ENCODE measurements at places on chromosomes 12 and 14. TPM values are rescaled to one million over a fixed set of nuclear protein-coding genes. Genes with fewer than 3 reads are reported as not detected.

DNA sequence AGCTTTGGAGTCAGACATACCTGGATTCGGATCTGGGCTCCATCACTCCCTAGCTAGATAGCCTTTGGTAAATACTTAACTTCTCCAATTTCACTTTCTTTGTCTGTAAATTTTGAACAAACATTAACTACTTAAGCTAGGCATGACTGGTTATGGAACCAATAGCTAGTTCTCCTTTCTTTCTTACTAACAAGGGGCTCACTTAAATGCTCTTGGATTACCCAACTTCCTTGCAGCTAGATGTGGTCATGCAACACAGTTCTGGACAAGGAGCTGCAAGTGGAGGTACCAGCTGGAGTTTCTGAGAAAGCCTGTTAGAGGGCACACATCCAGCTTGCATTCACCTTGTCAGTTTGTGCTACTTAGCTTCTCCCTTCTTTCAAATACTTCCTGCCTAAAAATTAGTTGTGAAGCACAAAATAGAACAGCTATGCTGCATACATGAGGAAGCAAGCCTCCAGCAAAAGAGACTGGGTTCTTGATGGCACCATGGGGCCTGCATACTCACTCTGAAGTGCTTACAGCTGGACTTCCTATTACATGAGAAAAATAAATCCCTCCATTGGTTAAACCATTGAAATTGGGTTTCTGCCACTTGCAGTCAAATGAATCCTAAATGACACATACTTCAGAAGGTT, 210.1 kb upstream of the EEA1 start:
- DNase-seq: no peak

- DNase-seq: no peak
Observed at GRCh38 chr14:105140581-105140980, 28.0 kb downstream of the JAG2 start.

- DNase-seq: no peak
Observed at GRCh38 chr12:69988481-69989321, 163.7 kb downstream of the MYRFL start.

- no peak for DNase-seq
Observed at GRCh38 chr14:99513183-99513694, 32.0 kb downstream of the CCNK start.

DNA sequence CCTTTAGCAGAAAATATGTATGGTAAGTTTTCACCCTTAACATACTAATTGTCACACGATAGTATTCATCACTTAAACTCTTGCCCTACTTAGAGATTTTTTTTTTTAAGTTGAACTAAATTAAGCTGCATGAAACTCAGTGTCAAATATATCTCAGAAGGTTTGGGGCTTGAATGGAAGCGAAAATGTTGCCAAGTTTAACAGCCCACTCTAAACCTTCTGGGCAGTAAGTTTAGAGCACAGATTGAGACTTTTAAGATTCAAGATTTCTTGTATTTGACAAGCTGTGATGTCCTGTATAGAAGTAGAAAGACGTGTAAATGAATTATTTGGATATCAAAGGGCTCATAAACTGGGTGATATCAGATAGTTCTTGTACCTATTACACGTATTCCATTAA, 287.3 kb upstream of the FLRT2 start:
- DNase-seq: no peak

DNA sequence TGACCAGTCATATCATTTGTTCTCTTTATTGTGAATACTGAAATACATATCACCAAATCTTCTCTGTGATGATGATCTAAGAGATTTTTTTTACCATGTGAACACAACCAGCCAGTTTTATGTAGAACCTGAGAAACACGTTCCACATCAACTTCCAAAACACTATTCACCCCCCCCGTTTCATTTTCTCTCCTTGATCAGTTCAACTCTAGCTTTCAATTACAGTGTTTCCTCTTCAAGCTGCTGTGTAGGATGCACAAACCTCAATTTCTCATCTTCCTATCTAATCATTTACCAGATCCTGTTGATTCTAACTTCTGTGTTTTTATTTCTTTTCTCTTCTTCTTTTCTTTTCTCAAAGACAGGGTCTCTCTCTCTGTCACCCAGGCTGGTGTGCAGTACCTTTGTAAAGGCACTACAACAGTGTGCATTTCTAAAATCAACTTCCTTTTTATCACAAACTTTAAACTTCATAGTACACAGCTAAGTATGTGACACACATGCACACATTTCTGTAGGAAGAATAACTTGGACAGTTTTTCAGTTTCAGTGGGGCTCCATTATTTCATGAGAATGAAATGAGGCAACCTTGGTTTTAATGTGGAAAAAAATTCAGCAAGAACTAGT, 149.9 kb upstream of the FBXO33 start:
- no peak for DNase-seq

DNA sequence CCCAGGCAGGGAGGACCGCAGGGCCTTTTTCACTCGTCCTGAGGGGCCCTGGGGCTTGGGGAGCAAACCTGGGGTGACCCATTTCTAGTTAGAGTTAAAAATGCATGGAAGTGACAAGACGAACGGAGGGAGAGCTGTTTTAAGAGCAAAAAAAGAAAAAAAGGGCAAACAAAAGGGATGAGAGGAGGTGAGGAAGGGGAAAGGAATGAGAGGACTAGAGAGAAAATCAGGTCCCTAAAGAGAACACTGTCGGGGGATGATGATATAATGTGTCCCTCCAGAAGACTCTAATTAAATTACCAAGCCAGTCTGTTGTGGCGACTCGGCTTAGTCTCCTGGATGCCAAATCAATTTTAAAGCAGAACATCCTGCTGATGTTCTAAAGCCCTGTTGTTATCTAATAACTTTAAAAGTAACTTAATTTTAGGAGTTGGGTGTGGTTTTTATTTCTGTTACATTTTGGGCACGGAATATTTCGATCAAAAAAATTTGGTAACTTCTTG, 1.1 kb downstream of the ANO6 start:
- DNase-seq: no peak

DNA sequence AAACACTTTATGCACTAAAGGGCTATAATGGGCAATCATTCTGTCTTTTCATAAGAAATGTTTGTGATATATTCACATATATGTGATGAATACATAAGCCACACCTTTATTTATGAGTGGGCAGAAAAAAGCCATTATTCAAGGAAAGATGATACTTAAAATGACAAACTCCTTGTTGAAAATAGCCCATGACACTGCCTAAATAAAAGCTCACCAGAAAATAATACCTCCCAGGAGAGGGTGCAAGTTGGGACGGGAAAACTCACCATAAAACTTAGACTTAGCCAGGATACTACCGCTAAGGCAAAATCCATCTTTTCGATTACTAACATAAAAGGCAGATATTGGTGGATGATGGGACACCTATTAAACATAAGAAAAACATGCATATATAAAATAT, 35.8 kb upstream of the BBS10 start:
- DNase-seq: no peak

DNA sequence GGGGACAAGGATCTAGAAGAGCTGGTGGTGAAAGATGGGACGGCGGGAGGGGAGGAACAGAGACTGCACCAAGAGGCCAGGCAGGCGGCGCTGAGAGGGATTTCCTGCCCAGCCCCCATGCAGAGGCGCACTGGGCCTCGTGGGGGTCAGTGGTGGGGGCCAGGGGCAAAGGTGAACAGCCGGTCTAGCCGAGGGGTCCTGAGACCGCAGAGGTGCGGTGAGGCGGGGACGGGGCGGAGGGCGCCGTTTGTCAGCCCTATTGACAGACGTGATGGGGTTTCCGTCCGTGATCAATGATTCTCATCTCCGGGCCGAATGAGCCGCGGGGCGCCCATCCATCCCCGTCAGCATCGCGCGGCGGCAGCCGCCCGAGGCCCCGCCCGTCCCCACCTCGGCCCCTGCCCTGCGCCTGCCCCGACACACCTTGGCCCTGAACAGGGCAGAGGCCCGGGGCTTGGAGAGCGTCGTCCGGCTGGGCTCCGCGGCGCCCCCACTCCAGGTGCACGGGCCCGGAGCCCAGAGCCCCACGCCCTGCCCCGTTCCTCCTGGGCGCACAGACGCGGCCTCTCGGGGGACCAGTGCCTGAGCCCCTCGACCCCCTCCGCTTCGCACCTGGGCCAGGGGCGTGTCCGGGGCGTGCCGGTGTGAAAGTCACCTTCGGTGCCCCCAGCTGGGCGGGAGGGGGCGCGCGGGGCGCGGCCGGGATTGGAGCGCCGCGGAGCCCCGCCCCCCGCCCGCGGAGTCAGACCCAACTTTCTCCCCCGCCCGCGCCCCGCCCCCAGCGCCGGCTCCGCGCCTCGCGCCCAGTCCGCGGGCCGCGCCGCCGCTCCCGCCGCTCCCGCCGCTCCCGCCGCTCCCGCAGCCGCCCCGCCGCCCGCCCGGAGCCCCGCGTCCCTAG, at the start of gene NXPH4:
NXPH4 (plus strand) TSS at position 781 of the 898 bp plus-strand sequence. CDS start 176 bp downstream, outside the sequence.
- peak; percentile 70 for DNase-seq

- DNase-seq: no peak
Observed at GRCh38 chr12:89678225-89678624, 30.4 kb downstream of the ATP2B1 start.

Gene TEX22
- not detected for total RNA-seq

Gene AMN
- not detected for total RNA-seq

Gene SLC10A1
- not detected for total RNA-seq
